Right ventricle myocardium superior (tissue), 1 donor: ENCODE measurements at places on chromosomes 2 and 18. TPM values are rescaled to one million over a fixed set of nuclear protein-coding genes. Genes with fewer than 3 reads are reported as not detected.

The FAM110C gene
- 1.9 TPM for total RNA-seq

The SDC1 gene
- 0.11 TPM for total RNA-seq

The TDRD15 gene
- not detected for total RNA-seq

The TMEM247 gene
- total RNA-seq: not detected

The AGXT gene
- not detected for total RNA-seq

DNA sequence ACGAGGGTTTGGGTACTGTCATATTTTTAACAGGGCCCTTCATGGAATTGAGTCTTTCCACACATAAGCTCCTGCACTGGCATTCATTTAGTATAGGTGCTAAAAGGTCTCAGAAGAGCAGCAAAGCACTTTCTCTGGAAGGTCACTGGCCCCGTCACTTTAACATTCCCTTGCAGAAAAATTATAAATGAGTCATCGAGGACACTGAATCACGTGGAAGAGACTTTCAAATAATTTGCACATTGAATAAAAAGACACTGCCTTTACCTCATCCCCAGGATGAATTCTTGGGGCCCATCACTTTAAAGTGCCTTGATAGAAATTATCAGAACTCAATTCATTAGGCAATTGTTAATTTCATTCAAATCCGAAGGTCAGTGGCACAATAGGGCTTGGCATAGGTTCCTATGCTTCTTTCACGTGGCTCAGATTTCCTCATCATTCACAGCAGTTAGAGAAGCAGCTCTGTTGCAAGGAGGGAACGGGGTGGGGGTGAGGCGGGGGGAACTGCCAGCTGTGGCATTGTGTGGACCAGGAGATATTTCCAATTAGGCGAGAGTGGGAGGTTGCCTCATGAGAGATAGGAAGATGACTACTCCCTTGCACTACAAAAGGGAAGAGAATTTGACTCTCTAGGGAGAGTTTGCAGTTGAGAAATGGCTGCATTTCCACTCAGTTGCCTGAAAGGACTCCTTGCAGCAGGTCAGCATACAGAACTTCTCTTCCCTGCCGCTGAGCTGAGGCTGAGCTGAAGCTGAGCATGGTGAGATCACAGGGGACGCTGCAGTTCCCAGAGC lies 86.3 kb upstream of the NPAS2 start:
- DNase-seq: peak; percentile 58

- no peak for DNase-seq
Observed at GRCh38 chr2:48345176-48345575, 184.8 kb upstream of the STON1 start.

GRCh38 chr2:224347176-224348051 lies 54.5 kb downstream of the FAM124B start:
- no peak for DNase-seq

GRCh38 chr18:31821545-31822171 lies 61.0 kb upstream of the SLC25A52 start:
- DNase-seq: no peak

GRCh38 chr2:160306985-160307384 lies 106.9 kb upstream of the ITGB6 start:
- no peak for DNase-seq
